ENCODE measurements at places on chromosomes 7 and 10. TPM values are rescaled to one million over a fixed set of nuclear protein-coding genes. Genes with fewer than 3 reads are reported as not detected.

ARHGAP22 gene
- 0.37 TPM for total RNA-seq

CYP26A1 gene
- not detected for total RNA-seq

FANK1 gene
- total RNA-seq = 0.37 TPM

MASTL gene
- total RNA-seq = 25.2 TPM

MINDY4 gene
- 1.5 TPM for total RNA-seq

DNA sequence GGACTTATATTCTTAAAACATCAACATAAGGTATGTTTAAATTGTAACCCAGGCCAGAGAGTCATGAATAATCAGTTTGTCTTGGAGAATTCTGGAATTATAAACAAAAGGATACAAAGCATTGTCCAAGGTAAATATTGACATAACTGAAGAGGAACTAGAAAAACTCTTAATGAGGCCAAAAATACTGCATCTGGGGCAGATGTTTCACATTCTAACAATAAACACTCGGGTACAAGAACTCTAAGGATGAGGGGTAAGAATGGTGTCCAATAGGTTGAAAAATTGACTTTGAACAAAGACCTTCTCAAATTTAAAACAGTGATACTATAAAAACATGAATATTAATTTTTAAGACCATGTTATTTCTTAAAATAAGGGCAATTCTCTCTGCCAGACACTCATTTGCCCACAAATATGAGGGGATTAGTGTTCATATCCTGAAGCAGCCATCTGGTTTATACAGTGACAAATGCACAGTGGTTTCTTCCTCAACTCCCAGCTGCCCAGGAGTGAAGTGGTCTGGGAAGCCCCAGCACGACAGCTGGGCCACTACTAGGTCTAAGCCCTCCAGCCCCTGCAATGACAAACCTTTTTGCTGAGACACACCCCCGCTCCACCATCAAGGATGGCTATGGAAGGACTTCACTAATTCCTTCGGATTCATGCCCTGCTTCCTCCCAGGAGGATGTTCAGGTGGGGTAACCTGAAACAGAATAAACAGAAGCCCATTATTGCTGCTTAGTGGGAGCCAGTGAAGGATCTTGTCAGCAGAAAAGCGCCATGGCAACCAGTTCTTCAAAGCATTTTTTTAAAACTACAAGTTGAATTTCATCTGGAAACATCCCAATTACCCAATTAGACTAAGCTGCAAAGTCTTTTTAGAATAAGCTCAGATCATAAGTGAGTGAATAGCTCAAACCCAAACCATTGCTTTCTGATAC, 107.5 kb upstream of the ARID5B start:
- no peak overlapping the region for H3K27ac ChIP-seq
- H3K4me1 ChIP-seq = no peaks in the 10 kb centered on the region
- H3K4me3 ChIP-seq = no peak overlapping the region
- H3K36me3 ChIP-seq = no peaks in the 10 kb centered on the region
- no peaks in the 10 kb centered on the region for H3K27me3 ChIP-seq

DNA sequence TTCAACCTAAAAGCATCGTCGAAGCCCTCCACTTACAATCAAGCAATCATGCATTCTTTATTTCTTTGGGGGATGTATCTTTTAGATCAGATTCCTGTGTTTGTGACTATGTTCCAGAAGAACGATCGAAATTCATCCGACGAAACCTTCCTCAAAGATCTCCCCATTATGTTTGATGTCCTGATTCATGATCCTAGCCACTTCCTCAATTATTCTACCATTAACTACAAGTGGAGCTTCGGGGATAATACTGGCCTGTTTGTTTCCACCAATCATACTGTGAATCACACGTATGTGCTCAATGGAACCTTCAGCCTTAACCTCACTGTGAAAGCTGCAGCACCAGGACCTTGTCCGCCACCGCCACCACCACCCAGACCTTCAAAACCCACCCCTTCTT, 13.8 kb downstream of the GPNMB start:
- H3K27me3 ChIP-seq = no peaks in the 10 kb centered on the region
- H3K27ac ChIP-seq = no peak overlapping the region
- no peak overlapping the region for H3K4me3 ChIP-seq
- no peak for DNase-seq

GRCh38 chr10:84308481-84309304, 19.7 kb upstream of the CCSER2 start:
- no peaks in the 10 kb centered on the region for H3K36me3 ChIP-seq
- H3K4me3 ChIP-seq = no peak overlapping the region
- no peak overlapping the region for H3K27ac ChIP-seq
- H3K4me1 ChIP-seq = no peaks in the 10 kb centered on the region
- no peaks in the 10 kb centered on the region for H3K27me3 ChIP-seq
- peak; percentile 36 for DNase-seq

GRCh38 chr7:111952783-111953182, 253.4 kb downstream of the DOCK4 start:
- H3K4me3 ChIP-seq = no peak overlapping the region
- no peaks in the 10 kb centered on the region for H3K27me3 ChIP-seq
- DNase-seq = no peak
- no peaks in the 10 kb centered on the region for H3K36me3 ChIP-seq
- H3K4me1 ChIP-seq = no peaks in the 10 kb centered on the region
- H3K27ac ChIP-seq = no peak overlapping the region

- no peak overlapping the region for H3K27ac ChIP-seq
- H3K4me1 ChIP-seq = no peaks in the 10 kb centered on the region
- no peaks in the 10 kb centered on the region for H3K36me3 ChIP-seq
- no peaks in the 10 kb centered on the region for H3K27me3 ChIP-seq
- H3K4me3 ChIP-seq = no peak overlapping the region
- no peak for DNase-seq
These were observed 18.9 kb upstream of the SEMA3D start for GRCh38 chr7:85205754-85206153.

DNA sequence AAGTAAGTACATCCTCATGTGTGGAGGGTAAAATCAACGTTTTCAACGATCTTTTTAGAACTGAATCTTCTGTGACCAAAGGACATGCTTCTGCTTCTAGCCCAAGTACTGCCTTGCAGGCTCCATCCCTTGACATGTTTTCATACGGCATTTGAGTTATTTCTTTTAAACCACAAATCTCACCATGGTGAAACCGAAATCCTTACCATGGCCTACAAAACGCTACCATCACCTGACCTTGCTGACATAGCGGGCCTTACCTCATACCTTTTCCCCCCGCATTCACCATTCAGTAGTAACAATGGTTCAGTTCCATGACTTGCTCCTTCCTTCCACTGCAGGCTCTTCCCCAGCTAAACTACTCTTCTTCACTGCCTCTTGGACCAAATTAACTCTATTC, 3.5 kb downstream of the RNF216 start:
- no peak overlapping the region for H3K27ac ChIP-seq
- H3K4me3 ChIP-seq = no peak overlapping the region
- H3K36me3 ChIP-seq = no peaks in the 10 kb centered on the region
- peaks cover 31% of the 10 kb centered on the region for H3K4me1 ChIP-seq
- H3K27me3 ChIP-seq = no peaks in the 10 kb centered on the region
- DNase-seq = no peak

DNA sequence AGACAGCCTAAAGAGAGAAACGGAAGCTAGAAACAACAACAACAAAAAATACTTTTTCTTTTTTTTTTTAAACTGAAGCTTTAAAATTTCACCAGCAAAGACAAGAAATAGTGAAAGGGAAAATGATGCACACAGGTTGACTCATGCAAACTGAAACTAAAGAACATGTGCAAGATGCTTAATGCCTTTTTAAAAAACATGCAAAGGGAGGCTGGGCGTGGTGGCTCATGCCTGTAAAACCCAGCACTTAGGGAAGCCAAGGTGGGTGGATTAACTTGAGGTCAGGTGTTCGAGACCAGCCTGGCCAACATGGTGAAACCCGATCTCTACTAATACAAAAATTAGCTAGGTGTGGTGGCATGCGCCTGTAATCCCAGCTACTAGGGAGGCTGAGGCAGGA, 15.1 kb upstream of the CUBN start:
- H3K36me3 ChIP-seq = no peaks in the 10 kb centered on the region
- DNase-seq = no peak
- H3K27me3 ChIP-seq = no peaks in the 10 kb centered on the region
- peaks cover 5% of the 10 kb centered on the region for H3K4me1 ChIP-seq
- H3K4me3 ChIP-seq = no peak overlapping the region

DNA sequence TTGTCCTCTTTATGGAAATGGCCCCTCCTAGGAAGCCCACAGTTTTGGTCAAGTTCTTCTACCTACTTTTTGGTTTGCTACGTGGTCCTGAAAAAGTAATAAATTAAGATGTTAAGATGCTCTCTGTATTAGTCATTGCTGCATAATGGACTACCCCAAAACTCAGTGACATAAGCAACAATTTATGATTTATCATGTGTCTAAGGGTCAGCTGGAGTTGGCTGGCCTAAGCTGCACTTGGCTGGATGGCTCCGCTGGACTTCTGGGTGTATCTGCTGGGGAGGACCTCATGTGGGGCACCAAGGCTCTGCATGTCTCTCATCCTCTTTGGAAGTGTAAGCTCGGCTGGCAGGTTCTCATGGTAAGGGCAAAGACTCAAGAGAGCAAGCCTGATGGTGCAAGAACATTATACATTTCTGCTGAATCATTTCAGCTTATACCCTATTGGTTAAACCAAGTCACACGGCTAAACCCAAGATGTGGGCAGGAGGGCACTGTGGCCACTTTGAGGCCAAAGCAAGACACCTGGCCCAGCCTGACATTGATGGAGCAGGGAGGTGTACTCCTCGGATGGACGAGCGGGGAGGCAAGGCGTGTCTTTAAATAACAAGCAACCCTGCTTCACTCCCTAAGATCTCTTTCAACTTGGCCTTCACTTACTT, 47.7 kb downstream of the TBXAS1 start:
- H3K27ac ChIP-seq = no peak overlapping the region
- H3K36me3 ChIP-seq = no peaks in the 10 kb centered on the region
- no peak for DNase-seq
- no peaks in the 10 kb centered on the region for H3K4me1 ChIP-seq
- no peak overlapping the region for H3K4me3 ChIP-seq

DNA sequence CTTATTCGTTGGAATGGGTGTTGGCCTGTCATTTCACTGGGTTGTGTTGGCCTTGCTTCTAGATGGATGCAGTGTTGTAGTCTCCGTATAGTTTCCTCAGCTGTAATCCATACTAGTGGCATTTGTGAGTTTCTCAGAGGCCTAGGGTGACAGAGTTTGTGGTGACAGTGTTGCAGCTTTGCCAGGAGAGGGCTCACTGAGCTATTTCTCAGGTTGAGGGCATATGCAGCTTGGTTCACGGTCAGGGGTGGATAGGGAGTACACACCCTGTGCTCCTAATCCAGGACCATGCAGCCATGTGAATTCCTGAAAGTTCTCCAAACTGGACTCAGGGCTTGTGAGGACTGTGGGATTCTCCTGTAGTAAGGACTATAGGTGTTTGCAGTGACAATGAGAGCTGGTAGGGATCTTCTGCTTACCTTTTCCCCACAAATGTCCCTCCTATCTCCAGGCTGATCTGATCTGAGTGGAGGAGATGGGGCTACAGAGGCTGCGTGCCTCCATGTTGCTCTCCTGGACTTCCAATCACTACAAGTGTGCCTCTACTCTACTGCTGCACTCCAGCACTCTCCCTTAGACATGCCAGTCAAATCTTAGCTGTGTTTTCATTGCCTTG, 229.0 kb downstream of the STK31 start:
- no peaks in the 10 kb centered on the region for H3K27me3 ChIP-seq
- no peaks in the 10 kb centered on the region for H3K36me3 ChIP-seq
- no peak overlapping the region for H3K27ac ChIP-seq
- no peaks in the 10 kb centered on the region for H3K4me1 ChIP-seq

- no peaks in the 10 kb centered on the region for H3K36me3 ChIP-seq
- H3K27ac ChIP-seq = no peak overlapping the region
- H3K27me3 ChIP-seq = no peaks in the 10 kb centered on the region
- DNase-seq = no peak
- no peak overlapping the region for H3K4me3 ChIP-seq
- H3K4me1 ChIP-seq = no peaks in the 10 kb centered on the region
These were observed 89.3 kb downstream of the ZMYND11 start for GRCh38 chr10:224571-224970.

DNA sequence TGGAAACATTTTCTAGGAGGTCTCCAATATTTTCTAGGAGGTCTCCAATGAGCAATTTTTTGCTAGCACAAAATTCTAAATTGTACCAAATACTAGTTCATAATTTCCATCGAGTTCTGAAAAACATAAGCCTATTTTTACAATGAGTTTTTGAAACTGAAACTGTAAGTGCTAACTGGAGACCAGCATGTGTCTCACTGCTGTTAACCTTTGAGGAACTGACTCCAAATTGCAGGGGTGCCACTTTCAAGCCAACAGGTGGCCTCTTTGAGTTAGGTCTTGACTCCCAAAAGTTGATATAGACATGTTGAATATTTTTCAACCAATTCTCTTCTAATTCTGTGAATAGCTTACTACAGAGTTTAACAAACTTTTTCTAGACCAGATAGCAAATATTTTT, 58.8 kb downstream of the CAV1 start:
- H3K4me3 ChIP-seq = no peak overlapping the region
- no peak overlapping the region for H3K27ac ChIP-seq
- no peaks in the 10 kb centered on the region for H3K36me3 ChIP-seq
- H3K4me1 ChIP-seq = no peaks in the 10 kb centered on the region

DNA sequence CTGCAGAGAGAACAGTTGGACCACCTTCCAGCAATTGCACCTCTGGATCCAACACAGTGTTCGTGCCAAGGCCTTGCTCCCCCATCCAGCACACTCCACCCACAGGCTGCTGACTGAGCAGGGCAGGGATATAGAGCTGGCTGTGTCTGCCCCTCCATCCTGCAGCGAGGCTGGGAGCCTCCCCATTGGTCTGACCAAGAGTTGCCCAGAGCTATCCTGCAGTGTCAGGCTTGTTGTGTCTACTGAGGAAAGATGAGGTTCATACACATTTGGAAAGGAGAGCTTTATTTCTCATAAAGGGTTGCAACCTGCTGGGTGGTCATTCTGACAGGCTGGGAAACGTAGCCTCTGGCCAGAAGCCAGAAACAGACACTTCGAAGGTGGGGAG, 27.1 kb downstream of the PRF1 start:
- no peak overlapping the region for H3K4me3 ChIP-seq
- no peak overlapping the region for H3K27ac ChIP-seq
- no peaks in the 10 kb centered on the region for H3K36me3 ChIP-seq
- H3K27me3 ChIP-seq = no peaks in the 10 kb centered on the region

GRCh38 chr10:24331457-24331856, 122.5 kb downstream of the KIAA1217 start:
- H3K27me3 ChIP-seq = no peaks in the 10 kb centered on the region
- no peaks in the 10 kb centered on the region for H3K36me3 ChIP-seq
- no peak overlapping the region for H3K27ac ChIP-seq
- no peaks in the 10 kb centered on the region for H3K4me1 ChIP-seq
- H3K4me3 ChIP-seq = no peak overlapping the region
- no peak for DNase-seq

Data from naive thymus-derived CD4-positive, alpha-beta T cell (primary cell).